ENCODE measurements at places on chromosomes 16 and 17.
A peak's percentile ranks its signal among the peaks of the same experiment; 100 is the strongest.

DNA sequence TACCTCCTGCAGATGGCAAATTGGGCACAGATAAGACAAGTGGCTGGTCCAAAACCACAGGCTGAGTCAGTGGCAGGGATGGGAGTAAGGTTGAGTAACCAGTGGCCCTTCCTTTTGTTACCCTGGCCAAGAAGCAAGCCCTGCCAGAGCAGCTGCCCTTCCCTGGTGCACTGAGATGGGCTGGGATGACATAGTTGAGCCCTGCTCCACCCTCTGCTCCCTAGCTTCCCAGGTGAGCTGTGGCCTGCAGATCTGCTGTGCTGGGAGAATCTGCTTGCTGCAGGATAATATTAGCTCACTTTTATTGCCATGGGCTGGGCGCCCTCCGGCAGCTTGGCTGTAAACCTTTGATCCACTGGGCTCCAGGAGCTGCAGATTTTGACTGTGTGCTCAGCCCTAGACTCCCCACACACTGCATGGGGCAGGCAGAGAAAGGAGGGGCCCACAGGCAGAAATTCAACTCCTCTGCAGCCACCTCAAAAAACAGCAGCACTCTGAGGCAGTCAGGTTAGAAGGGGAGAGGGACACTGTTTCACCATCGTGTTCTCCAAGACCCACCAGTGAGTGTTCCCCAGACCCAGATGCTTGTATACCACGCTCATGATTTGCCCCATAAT lies 101.8 kb downstream of the CBLN1 start:
- no peak for DNase-seq

- no peak for DNase-seq
Observed at GRCh38 chr17:53668854-53669253, 153.9 kb upstream of the KIF2B start.

DNA sequence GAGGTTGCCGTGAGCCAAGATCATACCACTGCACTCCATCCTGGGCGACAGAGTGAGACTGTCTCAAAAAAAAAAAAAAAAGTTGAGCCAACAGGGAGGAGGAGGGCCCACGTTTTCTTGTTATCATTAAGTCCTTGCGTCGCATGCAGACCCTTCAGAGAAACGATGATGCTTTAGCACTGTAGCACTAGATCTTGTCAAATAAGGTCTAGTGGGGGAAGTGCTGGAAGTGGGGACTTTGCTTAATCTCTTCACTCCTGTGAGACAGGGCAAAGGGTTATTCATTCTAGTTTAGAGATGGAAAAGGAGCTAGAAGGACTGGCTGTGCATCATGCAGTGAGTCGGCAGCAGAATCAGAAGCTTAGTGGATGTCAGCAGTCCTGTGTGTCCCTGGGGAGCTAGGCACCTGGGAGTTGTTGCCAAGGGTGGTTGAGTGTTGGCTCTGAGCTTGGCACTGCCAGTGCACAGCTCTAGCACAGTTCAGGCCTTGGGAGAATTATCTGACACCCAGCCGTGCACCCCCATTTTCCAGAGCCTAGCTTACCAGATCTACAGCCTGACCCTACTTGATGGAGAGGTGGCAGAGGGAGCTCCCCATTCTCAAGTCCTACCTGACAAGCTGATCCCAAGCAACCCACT lies 33.4 kb upstream of the TBX2 start:
- no peak for DNase-seq

GRCh38 chr16:19356024-19356952 lies 61.4 kb upstream of the TMC5 start:
- no peak for DNase-seq

- DNase-seq: no peak
Observed at GRCh38 chr16:66774981-66775380, 23.6 kb upstream of the DYNC1LI2 start.

- DNase-seq: peak; percentile 93
Observed at GRCh38 chr17:50272711-50273653, 1.3 kb upstream of the TMEM92 start.
